ACHN (cell line): ENCODE measurements at places on chromosomes 2 and 18.
A peak's percentile ranks its signal among the peaks of the same experiment; 100 is the strongest.

- DNase-seq, result no peak
These were observed 2041.4 kb upstream of the LRRTM1 start for GRCh38 chr2:82345910-82346309.

- DNase-seq, result no peak
These were observed 10.1 kb upstream of the SULT1C2 start for GRCh38 chr2:108278631-108279030.

DNA sequence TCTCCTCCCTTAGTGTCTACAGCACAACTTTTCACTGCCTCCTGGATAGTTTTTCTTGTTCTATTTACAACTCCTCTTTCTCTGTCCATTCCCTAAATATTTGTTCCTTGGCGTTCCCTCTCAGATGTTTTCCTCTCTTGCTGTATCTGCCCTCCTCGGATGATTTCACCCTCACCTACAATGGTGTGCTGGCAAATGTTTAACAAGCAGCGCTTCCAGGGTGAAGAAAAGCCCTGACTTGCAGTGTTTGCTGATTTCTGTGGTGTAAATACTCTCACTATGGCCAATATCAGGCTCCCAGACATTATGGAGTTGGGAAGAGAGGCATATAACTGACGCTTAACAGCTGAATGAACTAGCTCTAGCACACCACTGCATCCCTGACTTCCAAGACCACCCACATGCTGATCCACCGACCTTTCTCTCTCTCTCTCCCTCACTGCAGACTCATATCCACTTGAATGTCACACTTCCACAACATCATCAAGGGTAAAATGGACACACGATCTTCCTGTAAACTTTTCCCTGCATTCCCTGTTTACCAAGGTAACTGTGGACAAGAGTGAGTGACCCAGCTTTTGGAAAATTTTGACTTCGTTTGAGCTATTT lies 31.5 kb upstream of the SPTBN1 start:
- DNase-seq, result no peak

GRCh38 chr2:78351208-78351607 lies 674.3 kb upstream of the REG3G start:
- peak; percentile 27 for DNase-seq

- no peak for DNase-seq
These were observed 342.6 kb upstream of the KLHL29 start for GRCh38 chr2:23042216-23042906.

DNA sequence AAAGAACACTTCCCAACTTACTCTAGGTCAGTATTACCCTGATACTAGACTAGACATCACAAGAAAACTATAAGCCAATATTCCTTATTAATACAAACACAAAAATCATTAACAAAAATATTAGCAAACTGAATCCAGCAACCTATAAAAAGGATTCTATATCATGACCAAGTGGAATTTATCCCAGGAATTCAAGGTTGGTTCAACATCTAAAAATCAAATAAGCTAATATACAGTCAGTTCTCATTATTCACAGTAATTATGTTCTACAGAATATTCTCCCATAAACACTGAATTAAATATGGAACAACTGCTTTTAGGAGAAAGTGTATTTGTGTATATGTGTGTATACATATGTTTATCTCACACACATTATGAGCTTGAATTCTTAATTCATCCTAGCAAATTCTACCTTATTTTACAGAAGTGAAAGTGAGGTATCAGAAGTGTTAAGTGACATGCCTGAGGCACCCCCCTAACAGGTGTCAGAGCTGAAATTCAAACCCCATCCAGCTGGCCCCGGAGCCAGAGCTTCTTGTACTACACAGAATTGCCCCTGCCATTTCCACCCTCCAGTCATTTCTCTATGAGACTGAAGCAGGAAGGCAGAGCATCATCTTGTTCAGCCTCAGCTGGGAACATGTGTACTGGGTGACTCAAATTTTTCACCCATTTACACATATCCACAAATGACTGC lies 77.8 kb downstream of the MALT1 start:
- no peak for DNase-seq

GRCh38 chr2:50943791-50944190 lies 88.1 kb downstream of the NRXN1 start:
- DNase-seq, result no peak

DNA sequence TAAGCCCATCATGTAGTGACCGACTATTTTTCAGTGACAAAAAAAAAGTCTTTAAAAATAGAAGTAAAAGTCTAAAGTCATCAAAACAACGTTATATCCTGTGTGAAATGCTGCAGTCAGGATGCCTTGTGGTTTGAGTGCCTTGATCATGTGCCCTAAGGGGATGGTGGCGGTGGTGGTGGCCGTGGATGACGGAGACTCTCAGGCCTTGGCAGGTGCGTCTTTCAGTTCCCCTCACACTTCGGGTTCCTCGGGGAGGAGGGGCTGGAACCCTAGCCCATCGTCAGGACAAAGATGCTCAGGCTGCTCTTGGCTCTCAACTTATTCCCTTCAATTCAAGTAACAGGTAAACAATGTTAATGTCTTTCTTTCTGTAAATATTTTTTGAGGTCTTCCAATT lies at the start of gene CD28:
TSS of gene CD28 (plus strand) at position 237 of the 400 bp plus-strand sequence. CDS start at position 295, 58 bp downstream.
- no peak for DNase-seq

GRCh38 chr18:36809590-36810381 lies 19.0 kb downstream of the TPGS2 start:
- peak; percentile 66 for DNase-seq

- no peak for DNase-seq
These were observed 57.3 kb downstream of the VIT start for GRCh38 chr2:36753706-36754221.

DNA sequence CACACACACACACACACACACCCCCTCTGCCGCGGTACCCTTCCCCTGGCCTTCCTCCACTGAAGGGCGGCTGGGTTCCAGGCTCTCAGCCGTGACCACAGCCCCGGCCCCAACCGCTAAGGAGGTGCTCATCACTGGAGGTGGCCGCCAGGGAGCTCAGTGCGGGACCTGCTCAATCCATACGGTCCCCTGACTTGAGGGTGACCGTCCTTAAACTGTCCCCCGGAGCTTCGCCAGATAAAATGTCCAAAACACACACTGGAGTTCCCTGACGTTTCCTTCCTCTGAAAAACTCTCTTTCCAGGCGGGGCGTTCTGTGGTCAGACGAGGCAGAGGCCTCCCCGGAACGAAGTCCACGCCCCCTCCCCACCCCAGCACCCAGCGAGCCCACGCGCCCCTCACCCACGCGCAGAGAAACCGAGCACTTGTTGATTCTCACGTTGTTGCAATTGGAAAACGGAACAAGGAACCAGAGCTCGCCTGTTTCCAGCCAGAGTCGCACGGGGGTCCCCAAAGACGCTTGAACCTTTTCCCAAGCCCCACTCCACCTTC lies 1.4 kb downstream of the MBP start:
- DNase-seq, result peak; percentile 30

DNA sequence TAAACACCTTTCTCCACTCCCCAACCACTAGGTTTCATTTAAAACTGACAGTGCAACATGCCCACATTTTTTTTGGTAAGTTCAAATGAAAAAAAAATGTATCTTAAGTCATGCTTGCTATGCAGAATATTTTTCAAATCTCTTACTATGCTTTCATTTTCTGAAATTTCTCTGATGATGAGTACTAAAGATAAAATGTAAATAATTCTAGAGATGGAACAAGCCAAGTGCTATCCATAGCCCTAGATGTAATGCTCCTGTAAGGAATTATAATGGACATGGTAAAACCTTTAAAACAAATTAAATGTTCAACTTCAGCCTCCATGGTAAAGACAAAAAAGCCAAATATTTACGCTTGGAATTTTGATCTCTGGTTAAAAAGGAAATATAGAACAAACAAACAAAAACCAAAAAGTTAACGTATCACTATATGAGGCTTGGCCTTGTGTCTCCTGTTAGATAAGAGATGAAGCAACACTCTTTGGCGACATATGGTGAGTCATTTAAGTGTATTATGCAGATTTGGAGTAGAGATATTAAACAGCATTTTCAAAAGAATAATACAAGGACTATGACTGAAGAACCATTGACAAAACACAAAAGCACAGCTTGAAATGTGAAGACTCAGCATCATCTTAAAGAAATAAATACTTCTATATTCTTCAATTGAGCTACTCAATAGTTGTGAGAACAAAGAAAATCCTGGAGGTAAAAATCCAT lies 392.0 kb upstream of the LYPD1 start:
- DNase-seq, result no peak

GRCh38 chr2:223026357-223027110 lies 25.5 kb upstream of the KCNE4 start:
- DNase-seq, result no peak

DNA sequence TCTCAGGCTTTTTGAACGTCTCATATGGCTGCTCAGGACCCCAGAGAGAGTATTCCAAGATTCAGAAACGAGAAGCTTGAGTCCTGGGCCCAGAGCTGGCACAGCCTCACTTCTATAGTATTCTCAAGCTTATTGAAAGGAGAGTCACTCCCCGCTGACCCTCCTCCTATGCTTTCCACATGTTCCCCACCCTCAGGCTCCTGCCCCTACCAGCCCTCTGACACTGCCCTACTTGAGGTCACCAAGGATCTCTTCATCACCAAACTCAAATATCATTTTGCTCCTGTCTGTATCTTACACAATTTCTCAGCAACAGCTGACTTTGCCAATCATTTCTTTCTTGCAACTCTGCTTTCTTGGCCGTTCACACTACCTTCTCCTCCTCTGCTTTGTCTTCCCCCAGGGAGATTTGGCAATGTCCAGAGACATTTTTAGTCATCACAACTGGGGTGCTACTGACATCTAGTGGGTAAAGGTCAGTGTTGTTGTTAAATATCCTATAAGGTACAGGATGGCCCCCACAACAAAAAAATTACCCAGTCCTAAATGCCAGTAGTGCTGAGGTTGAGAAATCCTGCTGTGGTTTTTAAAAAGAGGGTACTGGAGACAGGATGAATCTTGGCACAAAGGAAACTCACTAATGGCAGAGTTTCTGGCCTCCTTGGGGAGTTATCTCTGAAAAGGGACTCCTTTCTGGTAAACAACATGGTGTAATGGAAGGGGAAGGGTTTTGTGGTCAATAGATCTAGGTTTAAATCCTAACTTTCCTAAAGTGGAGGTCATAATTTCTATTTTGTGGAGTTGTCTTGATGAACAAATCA lies 26.9 kb upstream of the INSIG2 start:
- peak; percentile 25 for DNase-seq

DNA sequence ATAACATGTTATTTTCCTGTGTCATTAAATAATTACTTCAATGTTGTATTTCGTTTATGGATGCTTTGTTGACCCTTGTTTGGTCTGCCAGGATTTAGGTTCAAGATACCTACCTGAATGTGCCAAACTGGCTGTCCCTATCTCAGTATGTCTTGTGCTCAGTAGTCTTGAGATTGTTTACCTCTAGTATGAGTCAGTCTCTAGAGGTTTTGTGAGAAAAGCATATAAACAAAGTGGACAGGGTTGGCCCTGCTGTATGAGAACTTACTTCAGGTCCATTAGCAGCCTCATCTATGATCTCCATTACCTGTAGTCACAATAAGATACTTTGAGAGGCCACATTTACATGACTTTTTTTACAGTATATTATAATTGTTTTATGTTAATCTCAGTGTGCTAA lies 17.8 kb downstream of the DDX18 start:
- no peak for DNase-seq

GRCh38 chr2:198004173-198004572 lies 199.8 kb downstream of the PLCL1 start:
- DNase-seq, result no peak

DNA sequence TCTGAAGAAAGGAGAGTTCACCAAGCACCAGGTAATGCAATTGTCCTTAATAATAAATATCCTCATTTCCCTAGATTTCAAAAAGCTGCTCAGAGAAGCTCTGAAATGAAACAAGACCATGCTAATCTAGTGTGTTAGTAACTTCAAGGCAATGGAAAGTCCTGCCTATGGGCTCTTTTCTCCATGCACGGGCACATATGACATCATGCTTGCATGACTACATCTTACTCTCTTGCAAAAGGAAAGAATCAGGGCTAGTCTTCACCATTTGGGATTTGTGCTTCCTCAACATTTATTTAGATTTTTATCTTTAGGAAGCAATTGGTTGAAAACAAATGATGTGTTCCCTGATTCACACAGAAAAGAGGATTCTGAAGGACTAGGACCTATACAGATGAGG lies 204.0 kb upstream of the POU3F3 start:
- DNase-seq, result no peak

DNA sequence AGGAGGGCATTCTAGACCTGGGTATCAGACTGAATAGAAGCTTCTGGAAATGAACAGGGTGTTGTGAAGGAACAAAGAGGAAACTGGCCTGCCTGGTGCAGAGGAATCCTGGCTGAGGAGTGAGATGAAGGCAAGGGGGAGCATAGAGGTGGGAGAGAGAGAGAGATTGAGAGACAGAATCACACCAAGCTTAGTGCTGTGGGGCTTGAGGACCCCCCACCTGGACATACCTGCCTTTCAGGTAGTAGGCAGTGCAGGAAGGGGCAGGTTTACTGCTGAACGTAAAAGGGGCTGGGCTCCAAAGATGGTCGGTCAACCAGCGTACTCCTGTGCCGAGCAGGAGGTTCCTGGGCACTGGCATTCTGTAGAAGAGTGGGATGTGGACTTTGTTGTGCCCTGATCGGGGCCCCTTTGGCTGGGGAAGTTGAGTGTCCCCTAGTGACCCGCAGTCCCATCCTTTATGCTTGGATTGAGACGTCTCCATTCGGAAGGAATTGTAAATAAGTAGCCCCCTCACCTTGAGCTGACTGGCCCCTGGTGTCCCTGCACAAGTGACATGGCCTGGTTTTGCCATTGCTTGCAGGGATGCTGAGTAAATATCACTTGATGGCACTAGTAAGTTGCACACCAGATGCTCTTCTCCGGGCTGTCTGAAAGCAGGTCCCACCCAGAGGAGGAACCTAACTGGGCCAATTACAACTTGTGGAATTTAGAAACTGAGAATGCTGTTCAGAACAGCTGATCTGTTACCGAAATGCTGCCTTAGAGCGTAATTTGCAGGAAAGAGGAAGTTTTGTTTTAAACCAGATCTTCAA lies 1.4 kb downstream of the UBE2F start:
- no peak for DNase-seq

GRCh38 chr2:138823666-138824065 lies 43.5 kb upstream of the NXPH2 start:
- DNase-seq, result no peak

GRCh38 chr18:62678847-62679485 lies 36.4 kb upstream of the PHLPP1 start:
- DNase-seq, result no peak

- no peak for DNase-seq
These were observed 224.8 kb downstream of the NUP35 start for GRCh38 chr2:183349091-183349490.

GRCh38 chr2:237453671-237454070 lies 33.4 kb upstream of the MLPH start:
- no peak for DNase-seq

- DNase-seq, result no peak
These were observed 15.8 kb downstream of the PFN4 start for GRCh38 chr2:24107336-24107735.

GRCh38 chr2:105188343-105188742 lies 53.2 kb upstream of the GPR45 start:
- no peak for DNase-seq

- DNase-seq, result peak; percentile 30
These were observed 77.7 kb downstream of the GDF7 start for GRCh38 chr2:20744366-20745335.

GRCh38 chr18:68623342-68623741 lies 91.6 kb downstream of the TMX3 start:
- DNase-seq, result peak; percentile 54
